ENCODE measurements at places on chromosomes 1 and 21.
A peak's percentile ranks its signal among the peaks of the same experiment; 100 is the strongest.

DNA sequence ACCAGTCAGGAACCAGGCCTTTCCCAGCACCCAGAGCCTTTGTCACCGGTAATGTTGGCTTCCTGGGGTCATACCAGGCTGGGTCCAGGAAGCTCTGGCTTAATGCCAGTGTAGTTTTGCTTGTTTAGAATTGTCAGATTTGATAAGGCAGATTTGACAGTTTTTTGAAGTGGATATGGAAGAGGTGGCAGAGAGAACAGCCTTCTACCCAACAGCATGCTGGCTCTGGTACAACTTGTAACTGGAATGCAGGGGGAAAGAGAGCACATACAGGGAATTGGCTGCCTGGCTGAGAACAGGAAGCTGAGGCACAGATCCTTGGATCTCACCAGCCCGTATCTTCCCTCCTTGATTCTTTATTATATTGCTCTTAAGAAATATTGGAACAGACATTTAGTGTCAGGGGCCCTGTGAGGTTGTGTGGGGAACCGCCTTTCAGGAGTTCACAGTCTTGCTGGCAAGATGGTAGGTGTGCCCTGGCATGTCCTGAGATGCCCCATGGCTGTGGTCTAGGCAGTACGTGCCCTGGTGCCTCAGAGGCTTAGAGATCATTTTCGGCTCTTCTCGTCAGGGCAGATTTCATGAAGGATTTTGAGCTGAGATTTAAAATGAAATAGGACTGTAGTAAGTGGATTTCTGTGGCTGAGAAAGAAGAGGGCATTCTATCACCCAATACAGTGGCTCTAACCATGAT, 227.0 kb downstream of the PBX1 start:
- DNase-seq: peak; percentile 0

- DNase-seq: no peak
These were observed 300.0 kb downstream of the HHIPL2 start for GRCh38 chr1:222247811-222248310.

DNA sequence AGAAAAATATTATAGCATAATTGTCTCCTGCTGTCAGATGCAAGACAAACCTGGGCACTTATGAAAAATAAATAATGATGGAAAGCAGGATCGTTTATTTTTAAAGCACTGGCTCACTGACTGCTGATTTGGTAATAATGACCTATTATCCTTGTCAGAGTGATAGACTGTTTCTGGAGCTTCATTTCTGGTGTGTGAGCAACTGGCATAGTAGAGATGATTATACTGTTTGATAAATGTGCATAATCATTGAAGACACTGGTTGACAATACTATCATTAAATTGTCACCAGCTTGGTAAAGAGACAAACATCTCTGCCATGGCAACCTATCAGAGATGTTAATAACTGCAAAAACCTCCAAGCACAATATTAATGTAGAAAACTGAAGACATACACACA, 179.9 kb upstream of the ZNF644 start:
- DNase-seq: no peak

- DNase-seq: no peak
These were observed 323.3 kb upstream of the NR5A2 start for GRCh38 chr1:199704231-199704630.

DNA sequence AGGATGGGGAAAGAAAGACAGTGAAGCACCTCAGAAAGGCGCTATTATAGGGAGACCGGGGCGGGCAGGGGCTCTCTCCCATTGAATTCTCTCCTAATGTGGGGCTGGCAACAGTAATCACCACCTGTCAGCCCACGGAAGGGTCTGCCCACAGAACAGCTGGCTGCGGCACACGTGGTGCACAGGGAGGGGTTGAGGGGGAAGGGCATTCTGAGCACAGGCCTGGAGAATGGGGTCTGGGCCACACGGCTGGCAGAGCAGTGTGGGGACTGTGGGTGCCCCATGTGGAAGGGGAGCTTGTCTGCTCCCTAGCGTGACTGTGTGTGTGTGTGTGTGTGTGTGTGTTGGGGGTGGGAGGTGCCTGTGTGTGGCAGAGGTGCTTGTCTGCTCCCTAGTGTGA, 4.1 kb downstream of the OLFML3 start:
- DNase-seq: no peak

GRCh38 chr1:106688446-106688845, 368.0 kb upstream of the PRMT6 start:
- no peak for DNase-seq

GRCh38 chr1:96865731-96866685, 144.4 kb downstream of the PTBP2 start:
- peak; percentile 100 for DNase-seq

DNA sequence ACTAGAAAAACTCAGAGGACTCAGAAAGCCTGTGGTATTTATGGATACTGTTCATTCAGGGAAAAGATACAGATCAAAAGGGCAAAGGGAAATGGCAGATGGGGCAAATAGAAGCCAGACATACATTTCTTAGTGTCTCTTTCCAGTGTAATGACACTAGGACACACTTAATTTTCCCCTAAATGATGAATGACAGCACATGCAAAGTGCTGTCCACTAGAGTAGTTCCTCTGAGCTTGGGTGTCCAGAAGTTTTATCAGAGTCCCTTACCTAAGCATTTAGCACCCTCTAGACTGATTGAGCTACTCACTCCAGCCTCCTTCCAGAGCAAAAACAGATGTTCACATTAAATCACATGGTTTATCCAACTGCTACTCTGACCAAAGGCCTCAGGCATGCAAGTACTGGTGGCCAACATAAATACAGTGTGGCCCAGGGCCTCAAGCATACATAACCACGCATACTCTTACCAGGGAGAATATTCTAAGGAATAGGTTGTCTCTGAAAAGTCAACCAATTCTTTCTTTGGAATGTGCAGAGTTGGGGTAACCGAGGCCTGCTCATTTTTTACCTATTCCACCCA, 166.9 kb downstream of the NCAM2 start:
- DNase-seq: peak; percentile 70

GRCh38 chr1:11132563-11133293, 33.1 kb upstream of the EXOSC10 start:
- DNase-seq: no peak

DNA sequence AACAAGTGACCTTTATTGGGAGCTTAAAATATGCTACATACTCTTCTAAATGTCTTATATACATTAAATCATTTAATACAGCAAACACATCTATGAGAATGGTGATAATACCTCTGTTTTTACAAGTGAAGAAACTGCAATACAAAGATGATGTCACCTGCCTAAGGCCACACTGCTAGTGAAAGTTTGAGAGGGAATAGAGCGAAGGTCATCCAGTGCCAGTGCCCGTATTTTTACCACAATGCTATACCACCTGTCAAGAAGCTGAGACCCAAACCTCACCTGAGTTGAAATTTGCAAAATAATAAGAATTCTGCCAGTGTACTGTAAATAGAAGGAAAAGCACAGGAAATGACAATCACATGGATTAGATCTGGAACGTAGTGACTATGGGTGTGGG, 200.4 kb upstream of the TMPRSS15 start:
- DNase-seq: no peak
